ENCODE measurements at places on chromosomes 1 and 21.

DNA sequence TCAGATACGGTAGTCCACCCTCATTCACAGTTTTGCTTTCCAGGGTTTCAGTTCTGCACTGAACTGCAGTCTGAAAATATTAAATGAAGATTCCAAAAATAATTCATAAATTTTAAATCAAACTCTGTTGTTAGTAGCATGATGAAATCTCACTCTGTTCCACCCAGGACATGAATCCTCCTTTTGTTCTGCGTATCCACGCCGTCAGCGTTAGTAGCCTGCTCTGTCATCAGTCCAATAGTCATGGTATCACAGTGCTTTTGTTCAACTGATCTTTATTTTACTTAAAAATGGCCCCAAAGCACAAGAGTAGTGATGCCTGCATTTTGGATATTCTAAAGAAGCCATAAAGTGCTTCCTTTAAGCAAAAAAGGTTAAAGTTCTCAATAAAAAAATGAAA is 23.9 kb downstream of the CHD1L start:
- no peak for DNase-seq

- DNase-seq = no peak
Measured at GRCh38 chr1:25629836-25630235, 13.2 kb downstream of the MAN1C1 start.

DNA sequence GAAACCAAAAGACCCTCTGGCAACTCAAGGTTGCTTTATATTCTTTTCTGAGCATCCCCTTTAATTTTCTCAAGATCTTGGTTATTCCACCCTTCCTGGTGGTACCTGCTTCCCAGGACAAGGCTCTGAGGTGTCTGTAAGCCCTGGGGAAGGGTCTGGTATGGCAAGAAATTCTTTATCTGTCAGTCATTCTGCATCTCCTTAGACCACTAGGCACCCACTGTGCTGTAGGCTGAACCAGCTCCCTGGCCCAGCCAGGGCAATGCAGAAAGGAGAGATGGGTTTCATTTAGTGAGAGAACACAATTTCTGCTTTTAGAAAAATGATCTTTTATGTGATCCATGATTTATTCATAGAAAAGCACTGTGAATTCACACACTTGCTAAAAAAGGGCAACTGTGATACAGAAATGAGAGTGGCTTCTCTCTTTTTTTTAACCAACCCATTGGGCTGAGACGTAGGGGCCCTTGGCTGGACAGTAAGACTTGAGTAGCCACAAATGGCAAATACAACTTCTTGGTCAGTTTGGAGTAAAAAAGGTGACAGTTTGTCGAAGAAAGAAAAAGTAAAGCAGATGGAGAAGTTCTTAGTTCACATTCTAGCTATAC is 4.1 kb downstream of the UROD start:
- DNase-seq = no peak

DNA sequence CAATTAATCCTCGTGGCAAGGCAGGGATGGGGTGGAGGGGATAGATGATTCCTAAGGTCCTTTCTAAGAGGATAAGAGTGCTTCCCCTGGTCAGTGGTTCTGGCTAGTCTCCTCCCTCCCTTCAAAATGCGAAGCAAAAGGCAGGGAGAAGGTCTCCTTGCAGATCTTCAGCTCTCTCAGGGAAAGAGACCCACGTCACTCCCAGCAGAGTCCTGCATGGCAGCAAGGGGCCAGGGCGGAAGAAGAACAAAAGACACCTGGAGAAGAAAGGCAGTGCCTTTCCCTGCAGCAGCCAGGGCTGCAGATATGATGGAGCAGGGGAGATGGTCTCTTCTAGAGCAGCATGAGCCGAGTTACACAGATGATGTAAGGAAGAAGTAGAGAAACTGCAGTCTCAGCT is 29.6 kb upstream of the SLAMF9 start:
- DNase-seq = no peak

GRCh38 chr1:25111706-25112105 is 120.6 kb downstream of the SYF2 start:
- no peak for DNase-seq

Measured in activated CD4-positive, alpha-beta T cell treated with anti-CD3 and anti-CD28 coated beads, Interleukin-2, amount 50 U/mL, for 16 hours (primary cell).